NCI-H1436 treated with DMSO at 0.1 percent for 48 hours (cell line): ENCODE measurements at places on chromosomes 3 and 15.

DNA sequence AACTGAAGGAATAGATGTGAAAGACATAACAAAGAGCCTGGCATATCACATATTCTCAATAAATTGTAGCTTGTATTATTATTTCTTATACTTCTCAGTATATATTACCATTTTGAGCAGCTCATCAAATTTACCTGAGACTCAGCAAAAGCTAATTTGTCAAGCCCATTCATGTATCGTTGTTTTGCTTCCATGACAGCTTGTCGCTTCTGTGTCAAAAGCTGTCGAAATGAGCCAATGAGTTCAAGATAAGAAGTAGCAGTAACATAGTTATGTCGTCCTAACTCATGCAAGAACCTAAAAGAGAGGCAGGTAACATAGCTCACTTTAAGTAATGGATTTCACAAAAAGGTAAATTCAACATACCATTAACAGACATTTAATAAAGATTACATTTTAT is 93.8 kb upstream of the ASB14 start:
- DNase-seq, result no peak

DNA sequence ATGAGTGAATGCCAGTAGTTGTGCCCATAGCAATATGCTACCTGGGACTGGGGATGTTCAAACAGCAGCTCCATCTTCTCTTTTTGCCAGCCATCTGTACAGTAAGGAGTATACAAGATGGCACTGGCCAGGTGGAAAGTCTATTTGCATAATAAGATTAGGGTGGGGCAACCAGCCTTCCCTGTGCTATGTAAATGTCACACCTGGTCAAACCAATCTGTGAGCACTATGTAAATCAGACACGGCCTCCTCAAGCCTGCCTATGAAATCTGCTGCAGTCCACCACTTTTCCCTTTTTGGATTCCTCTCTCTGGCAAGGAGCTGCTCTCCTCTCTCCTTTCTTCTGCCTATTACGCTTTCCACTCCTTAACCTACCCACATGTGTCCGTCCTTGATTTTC is 53.0 kb downstream of the C3orf80 start:
- no peak for DNase-seq

DNA sequence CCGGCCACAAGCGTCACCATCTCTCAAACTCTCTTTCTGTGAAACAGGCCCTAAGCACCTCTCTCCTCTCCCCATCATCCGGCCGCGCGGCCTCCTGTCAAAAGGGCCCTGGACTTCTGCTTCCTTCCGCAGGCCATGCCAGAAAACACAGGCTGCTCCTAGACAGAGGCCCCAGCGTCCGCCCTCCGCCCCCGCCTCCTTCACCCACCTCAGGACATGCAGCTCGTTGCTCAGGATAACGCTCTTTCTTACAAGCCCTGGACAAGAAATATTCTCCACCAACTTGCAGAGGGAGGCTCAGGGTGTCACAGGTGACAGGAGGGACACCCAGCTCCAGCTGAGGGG is 212.0 kb downstream of the XXYLT1 start:
- no peak for DNase-seq

- no peak for DNase-seq
These were observed 19.7 kb downstream of the ACAA1 start for GRCh38 chr3:38117163-38117716.

- no peak for DNase-seq
These were observed 235.2 kb upstream of the TRIM42 start for GRCh38 chr3:140442621-140443020.

DNA sequence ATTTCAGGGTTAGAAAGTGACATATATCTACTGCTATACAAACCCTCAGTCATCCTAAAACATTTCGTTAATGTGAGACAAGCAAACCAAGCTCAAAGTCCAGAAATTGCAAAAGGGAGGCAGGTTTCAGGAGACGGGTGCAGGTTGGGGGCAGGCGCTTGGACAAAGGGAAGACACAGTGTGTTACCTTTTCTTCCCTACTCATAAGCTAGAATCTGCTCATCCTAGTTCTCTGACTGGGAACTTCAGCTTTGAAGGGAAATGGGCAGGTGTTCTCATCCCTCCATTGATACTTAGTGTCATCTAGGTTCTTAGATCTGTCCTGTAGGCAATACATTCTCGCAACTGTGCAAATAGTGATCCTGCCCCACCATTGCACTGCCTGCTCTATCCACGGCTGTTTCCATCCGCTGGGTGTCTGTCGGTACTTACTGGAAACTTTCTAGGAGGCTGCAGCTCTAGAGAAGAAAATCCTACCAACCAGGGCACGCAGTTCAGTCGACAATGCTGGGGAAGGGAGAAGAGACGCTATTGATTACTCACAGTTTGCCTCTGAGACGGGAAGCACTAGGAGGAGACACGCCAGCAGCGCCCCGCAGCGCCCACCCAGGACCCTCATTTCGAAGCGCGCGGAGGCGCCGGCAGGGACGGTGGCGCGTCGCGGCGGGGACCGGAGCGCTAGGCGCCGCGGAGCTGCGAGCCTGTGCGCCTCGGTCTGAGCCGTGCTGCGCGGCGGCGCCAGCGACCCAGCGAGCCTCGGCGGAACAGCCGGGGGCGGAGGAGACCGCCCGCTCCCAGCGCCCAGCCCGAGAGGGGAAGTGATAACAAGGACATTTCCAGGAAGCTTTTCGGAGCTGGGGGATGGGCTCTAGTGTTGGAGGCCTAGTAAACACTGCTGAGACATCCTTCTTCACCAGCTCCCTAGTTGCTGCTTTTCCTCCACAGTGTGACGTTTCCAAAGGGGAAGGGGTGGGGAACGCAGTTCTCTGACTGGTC is at the start of gene PROS1:
Gene PROS1 (minus strand): TSS at position 766 of the 996 bp plus-strand sequence. CDS start 147 bp downstream, at position 619.
- DNase-seq, result no peak

DNA sequence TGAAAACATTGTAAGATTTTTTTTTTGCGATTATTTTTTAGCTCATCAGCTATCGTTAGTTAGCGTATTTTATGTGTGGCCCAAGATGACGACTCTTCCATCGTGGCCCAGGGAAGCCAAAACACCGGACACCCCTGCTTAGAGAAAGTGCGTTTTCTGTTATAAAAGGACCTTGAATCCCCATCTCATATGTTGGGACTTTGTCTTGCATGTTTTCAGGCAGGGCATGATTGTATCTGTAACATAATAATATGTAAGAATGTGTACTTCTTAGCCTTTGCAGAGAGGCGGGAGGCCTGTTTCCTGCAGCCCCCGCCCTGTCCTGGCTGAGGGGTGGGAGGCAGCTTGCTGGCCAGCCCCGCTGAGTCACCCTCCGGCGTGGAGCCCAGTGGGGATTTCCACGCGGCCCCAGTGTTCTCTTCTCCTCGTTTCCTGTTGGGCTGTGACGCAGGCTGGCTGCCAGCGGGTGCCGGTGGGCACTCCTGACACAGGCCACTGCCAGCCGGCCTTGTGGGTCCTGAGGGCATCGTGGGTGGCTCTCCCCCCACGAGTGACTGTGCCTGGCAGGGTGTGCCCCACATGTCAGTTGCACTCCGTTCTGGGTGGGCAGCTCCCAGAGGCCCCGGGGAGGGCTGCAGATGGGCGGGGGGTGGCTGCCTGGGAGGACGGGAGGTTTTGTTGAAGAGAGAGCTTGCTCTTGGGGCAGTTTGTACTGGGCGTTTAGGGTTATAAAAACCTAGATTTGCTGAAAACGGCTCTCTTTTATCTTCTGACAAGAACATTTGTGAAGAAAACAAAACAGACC is 55.6 kb downstream of the SMAD3 start:
- no peak for DNase-seq

DNA sequence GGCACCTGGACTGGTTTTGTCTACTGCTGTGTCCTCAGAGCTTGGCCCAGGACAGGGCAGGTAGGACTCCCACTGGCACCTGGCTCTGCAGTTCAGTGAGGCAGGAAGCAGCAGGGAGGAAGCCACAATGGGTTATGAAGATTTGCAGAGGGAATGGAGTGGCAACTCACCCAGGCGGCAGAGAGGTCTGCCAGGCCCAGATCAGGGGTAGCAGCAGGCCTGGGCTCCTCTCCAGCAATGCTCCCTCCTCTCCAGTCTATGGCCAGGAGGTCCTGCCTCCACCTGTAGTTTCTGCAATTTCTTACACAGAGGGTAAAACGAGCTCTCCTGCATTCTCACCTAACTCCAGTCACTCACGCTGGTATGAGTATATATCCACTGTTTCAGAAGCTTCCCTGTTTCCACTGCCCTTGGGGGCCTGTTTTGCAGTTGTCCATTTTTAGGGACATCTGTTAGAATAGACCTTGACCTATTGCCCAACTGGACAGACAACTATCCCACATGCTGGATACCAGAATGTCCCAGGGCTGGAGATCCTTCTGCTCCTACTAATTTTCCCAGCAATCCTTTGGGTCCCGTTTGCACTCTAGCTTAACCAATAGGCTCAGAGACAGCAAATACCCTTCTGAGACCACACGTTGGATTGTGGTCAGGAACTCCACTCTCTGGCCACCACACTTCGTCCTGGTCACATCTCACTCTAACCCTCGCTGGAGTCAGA is 35.2 kb downstream of the HMCES start:
- DNase-seq, result no peak

- no peak for DNase-seq
These were observed 105.5 kb downstream of the HHLA2 start for GRCh38 chr3:108401836-108402235.

GRCh38 chr15:68317281-68318007 is 39.9 kb downstream of the FEM1B start:
- DNase-seq, result no peak

- DNase-seq, result no peak
These were observed 3.3 kb downstream of the OXTR start for GRCh38 chr3:8766148-8766547.

DNA sequence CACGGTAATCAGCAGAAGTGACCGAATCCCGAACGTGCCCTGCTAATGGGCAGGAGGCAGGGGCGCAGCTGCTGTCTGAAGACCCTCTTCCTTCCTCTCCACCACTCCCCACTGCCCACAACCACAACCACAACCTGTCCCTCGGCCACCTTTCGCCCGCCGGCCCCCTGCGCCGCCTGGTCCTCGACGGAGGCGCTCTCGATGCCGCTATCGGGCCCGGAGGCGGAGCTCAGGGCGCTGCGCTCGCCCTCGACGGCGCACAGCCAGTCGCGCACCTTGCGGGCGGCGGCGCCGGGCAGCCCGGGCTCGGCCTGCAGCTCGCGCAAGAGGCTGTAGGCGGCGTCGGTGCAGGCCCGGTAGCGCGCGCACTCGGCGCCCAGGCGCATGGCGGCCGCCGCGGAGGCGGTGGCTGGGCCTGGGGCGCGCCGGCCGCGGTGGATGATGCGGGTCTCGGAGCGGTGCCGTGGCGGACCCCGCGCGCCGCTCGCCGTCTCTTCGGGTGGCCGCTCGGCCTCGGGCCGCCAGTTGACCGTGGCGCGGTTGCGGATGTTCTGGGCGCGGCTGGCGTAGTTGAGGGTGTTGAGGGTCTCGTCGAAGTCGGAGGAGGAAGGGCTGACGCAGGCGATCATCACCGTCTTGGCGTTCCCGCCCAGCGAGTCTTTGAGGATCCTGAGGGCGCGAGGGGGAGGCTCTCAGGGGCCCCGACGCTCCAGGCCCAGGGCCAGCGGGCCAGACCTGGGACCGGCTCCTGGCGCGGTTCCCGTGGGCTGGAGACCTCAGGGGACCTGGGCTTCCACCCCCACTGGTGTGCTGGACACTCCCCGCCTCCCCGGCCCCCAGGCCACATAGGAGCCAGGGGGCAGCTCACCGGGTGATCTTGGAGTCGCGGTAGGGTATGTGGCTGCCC is 6.9 kb downstream of the KIF7 start:
- no peak for DNase-seq

DNA sequence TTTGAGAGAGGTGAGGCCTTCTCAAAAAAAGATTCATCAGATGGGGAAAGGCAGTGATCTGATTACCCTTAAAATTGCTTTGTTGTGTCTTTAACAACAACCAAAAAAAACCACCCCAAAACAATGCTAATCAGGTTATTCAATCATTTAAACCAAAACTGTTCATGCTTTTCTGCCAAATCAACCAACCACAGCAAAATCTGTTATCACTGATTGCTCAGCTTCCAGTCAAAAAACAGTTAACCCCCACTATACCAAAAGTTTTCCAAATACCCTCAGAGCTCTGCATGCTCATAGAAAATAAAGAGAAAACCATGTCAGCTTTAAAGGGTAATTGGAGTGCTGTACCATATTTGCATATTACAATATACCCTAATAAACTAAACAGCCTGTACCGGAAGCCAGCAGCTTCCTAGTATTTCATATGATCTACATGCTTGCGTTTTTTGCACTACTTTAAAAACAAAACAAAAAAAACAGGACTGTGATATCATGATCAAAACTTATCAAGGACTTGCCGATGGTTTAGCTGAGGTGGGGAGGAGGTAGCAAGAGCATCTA is 22.8 kb downstream of the SATB1 start:
- DNase-seq, result no peak

GRCh38 chr3:14231998-14232501 is 53.4 kb downstream of the LSM3 start:
- DNase-seq, result no peak

DNA sequence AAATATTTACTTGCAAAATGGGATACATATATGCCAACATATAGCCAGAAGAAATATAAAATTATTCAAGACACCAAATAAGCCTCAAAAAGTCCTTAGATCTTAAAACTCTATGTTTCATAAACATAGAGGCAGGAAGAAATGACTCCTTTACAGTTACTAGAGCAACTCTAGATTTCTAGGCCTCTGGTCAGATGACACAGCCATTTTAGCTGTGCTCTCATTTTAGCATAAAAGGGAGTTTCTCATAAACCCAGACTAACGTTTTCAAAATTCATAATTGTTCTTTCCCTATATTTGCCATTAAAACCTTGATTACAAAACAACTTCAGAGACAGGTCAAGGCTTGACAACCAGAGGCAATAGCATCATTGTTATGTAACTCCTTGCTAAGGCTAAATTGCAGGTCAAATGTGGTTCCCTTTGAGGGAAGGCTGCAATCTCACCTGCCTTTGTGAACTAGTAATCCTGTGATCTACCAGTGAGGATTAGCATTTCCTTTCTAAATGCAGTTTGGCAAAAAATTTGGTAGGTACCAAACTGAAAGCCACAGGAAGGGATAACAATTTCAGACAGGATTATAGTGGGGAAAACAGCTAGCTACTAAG is 8.2 kb downstream of the THOC7 start:
- no peak for DNase-seq

GRCh38 chr15:62564886-62565633 is 400.0 kb upstream of the C2CD4B start:
- DNase-seq, result no peak

DNA sequence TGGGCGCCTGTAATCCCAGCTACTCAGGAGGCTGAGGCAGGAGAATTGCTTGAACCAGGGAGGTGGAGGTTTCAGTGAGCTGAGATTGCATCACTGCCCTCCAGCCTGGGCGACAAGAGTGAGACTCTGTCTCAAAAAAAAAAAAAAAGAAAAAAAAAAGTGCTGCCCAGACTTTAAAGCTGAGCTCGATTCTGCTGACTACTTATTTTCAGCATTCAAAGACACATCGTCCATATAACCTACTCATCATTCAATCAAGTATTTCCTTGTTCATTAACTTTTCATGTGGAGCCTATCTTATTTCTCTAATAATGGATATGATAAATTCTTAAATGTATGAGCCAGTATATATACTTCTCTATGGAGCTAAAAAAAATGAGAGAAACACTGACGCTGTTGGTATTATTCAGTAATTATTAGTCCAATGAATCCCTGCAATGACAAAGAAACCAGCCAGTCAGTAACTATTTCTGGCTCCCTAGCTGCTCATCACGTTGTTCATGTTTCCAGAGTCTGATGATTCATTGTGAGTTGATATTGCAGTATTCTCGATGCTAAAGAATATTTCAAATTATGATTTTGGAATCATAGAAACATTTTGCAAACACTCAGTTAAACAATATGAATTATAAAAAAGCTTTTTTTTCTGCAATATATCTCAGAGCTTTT is 111.9 kb downstream of the RAP2B start:
- DNase-seq, result no peak

- DNase-seq, result no peak
These were observed 1063.0 kb upstream of the GBE1 start for GRCh38 chr3:82824491-82824890.

- DNase-seq, result no peak
These were observed 119.6 kb downstream of the ABI3BP start for GRCh38 chr3:100873611-100874010.
